ENCODE measurements at places on chromosomes 5 and 9.
A peak's percentile ranks its signal among the peaks of the same experiment; 100 is the strongest.

- no peak for DNase-seq
These were observed 70.2 kb downstream of the HTR4 start for GRCh38 chr5:148584103-148584502.

DNA sequence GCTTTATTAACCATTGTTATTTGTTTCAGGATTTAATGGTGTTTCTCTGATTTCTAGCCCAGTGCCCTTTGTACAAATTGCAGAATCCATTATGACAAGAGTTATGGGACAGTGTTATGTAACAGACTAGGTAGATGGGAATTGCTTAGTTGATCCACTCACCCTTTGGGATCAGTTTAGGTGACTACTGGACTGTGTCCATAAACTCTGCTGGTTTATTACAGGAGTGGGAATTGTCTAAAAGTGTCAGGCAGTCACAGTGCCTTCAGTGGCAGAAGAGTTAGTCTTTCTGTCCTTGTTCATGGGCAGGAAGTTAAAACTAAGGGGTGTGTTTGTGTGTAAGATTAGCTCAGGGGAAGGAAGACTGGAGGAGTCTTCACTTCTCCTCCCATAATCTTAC lies 29.3 kb downstream of the RCL1 start:
- DNase-seq = no peak

- peak; percentile 82 for DNase-seq
These were observed 21.7 kb upstream of the NANS start for GRCh38 chr9:98034593-98035546.

GRCh38 chr5:76524868-76525267 lies 98.3 kb downstream of the F2RL2 start:
- no peak for DNase-seq

DNA sequence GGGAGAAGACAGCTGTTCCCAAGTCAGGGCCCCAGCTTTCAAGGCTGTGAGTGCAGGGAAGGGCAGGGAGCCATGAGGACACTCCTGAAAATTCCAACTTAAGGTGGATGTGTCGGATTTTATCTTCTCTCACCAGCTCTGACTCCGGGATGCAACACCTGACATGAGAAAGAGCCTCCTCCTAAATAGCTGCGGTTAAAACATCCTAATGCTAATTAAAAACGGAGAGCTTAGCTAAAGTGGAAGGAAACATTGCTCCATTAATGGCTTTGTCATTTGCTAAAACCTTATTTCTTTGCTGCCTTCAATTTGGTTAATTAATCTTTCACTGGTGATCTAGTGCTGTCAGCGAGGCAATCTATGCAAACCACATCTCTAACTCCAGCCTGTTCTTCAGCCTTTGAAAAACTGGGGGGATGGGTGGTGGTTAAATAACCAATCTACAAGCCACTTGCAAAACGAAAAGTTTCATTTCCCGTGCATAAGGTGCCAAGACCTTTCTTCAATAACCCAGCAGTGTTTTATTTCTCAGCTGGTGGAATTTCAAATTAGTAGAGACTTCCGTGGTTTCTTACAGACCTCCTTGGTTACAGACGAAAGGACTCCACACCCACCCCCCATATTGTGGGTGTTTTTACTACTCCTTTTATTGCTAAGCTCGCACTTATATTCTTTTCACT lies 379.6 kb downstream of the MLLT3 start:
- no peak for DNase-seq

DNA sequence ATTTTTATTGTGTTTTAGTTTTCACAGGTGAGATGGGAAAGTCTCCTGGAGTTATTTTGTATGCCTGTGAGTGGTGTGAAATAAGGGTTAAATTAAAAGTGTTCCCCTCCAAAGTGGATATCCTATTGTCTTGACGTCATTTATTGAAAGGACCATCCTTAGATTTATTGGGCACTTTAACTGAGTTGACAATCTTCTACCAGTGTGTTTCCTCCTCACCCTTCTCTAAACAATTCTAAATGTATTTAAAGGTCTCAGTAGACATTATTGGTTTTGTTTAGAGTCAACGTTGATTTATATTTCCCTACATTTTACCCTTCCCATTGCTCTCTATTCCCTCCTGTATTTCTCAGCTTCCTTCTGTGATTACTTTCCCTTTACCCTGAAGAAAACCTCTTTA lies 40.8 kb downstream of the PRRC1 start:
- no peak for DNase-seq

GRCh38 chr9:98583417-98583816 lies 125.3 kb downstream of the GABBR2 start:
- DNase-seq = no peak

- DNase-seq = no peak
These were observed at the start of gene HAND1 for GRCh38 chr5:154478224-154478565. Gene HAND1 (minus strand): TSS chr5:154478227. CDS start chr5:154478008, 219 bp downstream.

DNA sequence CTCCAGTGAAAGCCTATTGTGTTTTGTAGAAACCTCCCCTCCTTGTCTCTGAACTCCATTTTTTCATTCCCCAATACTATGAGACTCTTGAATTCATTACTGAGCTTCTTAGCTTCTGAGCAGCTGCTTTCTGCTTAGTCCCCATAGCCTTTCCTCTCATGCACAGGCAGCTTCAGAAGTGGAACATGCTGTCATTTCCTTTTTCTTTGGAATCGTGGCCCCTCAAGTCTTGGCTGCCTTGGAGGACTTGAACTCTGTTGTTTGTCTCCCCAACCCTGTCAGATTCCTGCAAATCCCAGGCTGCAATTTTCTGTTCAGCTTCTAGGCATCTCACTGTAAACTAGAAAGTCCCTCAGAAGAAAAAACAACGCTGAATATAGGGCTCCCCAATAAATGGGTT lies 268.5 kb downstream of the ARRDC3 start:
- no peak for DNase-seq

DNA sequence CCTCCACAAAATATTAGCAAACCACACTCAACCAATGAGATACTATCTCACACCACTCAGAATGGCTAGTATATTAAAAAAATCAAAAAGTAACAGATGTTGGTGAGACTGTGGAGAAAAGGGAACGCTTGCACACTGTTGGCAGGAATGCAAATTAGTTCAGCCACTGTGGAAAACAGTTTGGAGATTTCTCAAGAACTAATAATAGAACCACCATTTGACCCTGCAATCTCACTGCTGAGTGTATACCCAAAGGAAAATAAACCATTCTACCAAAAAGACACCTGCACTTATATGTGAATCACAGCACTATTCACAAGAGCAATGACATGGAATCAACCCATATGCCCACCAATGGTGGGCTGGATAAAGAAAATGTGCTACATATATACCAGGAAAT lies 393.5 kb downstream of the PDE4D start:
- no peak for DNase-seq

DNA sequence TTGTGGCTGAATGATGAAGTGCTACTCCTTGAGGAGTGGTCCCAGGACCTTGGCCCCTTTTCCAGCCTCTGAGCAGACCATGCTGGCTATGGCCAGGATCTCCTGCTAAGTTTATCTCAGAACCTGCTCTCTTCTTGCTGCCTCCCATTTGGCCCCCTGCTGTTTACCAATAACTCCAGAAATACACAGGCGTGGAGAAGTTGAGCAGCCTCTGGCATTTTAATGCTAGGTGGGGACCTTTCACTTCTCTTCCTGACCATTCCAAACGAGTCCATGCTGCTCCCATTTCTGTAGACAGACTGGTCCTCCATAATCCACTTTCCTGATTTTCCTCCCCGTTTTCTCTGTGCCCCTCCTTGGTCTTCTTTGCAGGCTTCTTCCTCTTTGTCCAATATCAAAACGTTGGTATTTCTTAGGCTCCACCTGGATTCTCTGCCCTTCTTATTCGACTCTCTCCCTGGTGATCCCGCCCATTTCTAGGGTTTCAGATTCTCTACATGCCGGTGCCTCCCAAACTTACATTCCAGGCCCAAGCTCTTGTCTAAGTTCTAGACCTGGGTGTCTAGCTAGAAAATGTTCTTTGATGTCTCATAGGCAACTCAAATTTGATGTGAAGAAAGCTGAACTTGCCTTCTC lies 33.4 kb upstream of the TNFAIP8 start:
- no peak for DNase-seq

DNA sequence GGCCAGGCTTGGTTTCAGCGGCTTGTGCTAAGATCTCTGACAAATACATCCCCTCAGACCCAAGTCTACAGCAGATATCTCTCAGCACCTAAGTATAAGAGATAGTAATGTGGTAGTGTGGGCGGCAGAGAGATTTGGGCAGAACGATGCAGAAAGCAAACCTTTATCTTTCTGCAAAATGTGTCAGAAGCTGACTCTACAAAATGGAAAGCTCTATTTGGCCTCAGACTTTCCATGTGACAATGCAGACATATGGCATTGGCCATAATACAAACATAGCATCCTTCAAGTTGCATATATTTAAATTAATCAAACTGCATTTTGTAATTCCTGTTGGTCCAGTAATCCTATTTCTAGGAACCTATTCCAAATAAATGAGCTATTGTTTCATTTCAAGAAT lies 102.5 kb upstream of the RAI14 start:
- DNase-seq = no peak

- DNase-seq = no peak
These were observed 188.7 kb upstream of the ITGA1 start for GRCh38 chr5:52598968-52599367.

DNA sequence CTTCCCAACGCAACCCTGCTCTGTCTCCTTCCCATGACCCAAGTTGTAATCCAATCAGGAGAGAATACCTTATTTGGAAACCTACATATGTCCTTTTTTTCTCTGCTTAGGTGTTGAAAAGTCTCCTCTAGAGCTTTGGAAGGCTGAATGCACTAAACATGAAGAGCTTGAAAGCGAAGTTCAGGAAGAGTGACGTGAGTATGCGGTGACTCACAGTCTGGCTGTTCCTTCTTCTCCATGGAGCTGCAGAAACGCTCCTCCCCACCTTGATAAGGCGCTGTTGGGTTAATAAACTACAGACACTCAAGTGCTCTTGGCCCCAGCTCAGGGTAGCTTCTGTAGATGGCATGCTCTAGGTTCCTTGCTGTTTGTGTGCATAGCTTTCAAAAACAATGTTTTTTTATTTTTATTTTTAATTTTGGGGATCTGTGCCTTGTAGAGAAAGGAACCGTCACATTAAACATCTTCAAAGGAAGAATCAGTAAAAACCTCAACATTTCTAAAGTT lies 30.7 kb downstream of the RAI14 start:
- no peak for DNase-seq

DNA sequence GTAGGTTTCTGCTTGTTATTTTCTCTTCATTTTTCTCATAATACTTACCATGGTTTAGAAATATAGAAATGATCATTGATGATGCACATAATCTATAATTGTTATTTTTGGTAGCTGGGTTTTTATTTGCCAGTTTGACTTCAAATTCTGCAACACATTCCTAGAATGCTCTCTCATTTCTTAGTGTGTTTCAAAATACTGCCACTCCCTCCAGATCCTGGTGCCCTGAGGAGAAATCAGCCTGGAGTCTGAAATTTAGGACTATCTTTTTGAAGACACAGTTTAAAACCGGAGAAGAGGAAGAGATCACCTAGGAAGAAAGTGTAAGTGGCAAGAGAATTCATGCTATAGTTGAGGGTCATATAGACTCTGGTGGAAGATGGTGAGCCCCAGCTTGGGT lies 57.5 kb downstream of the TAF11L14 start:
- no peak for DNase-seq

GRCh38 chr9:21465859-21466518 lies 16.1 kb downstream of the IFNE start:
- DNase-seq = no peak

DNA sequence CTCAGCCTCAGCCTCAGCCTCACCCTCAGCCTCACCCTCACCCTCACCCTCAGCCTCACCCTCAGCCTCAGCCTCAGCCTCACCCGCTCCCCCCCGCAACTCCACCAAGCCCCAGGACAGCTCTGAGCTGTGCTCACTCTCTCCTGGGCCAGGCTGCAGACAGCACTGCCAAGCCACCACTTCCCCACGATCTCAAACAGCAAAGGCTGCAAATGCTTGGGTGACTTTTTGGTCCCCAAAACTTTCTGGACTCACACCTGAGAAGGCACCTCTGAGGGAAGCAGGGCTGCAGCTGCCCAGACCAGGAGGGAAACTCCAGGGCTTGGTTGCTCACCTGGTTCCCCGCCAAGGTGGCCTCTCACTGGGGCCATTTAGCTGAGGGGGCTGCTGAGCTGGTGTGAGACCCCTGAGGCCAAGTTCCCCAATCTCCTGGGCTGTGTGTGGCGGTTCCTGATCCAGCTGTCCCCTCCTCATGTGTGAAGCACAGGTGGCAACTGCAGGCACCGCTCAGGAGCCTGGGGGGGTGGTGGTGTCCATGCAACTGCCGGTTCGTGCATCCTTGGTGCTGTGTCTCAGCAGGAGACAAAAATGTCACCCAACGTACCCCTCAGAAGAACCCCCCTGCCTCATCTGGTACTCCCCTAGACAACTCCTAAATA lies 17.8 kb downstream of the MRPL36 start:
- DNase-seq = no peak

- no peak for DNase-seq
These were observed 297.4 kb upstream of the ZNF608 start for GRCh38 chr5:125043781-125044391.

- DNase-seq = no peak
These were observed 49.6 kb downstream of the KCNN2 start for GRCh38 chr5:114411380-114411931.

DNA sequence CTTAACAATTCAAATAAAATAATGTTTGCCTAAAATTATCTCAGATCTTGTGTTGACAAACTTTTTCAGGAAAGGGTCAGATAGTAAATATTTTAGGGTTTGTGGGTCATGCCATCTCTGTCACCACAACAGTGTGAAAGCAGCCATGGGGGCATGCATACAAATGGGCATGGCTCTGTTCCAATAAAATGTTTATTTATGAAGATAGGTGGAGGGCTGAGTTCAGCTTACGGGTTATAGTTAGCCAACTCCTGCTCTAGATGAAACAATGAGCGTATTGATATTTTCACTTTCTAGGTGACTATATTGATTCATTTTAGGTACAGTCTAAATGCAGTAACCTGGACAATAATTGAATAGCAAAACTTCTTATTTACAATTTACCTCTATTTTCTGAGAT lies 533.8 kb upstream of the CLINT1 start:
- no peak for DNase-seq

DNA sequence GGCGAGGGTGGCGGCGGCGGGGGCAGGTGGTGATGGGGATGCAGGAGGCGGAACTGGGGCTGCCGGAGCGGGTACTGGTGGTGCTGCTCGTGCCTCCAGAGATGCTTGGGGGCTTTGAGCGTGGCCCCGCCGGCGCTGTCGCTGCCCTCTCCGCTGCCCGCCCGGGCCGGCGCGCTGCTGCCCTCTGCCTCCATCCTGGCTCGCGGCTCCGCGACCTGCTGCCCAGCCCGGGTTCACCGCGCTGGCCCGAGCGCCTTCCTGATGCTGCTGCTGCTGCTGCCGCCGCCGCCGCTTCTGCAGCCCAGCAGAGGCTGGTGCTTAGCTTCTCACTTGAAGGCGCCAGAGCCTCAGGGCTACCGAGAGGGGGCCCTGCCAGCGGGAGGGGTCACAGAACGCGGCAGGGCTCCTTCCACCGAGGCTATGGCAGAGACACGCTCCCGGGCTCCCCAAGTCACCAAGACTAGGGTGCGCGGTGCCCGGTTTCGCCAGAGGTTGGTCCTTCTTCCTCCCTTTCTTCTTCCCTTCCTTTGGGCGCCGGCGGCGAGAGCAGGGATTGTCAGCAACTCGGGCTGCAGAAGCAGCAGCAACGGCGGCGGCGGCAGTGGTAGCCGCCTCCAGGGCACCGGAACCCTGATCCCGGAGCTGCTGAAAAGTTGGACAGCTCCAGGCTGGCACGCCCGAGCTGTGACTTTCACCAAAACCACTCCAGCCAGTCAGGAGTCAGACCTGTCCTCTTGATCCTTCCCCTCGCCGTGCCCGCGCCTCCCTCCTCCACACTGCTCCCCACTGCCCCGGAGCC lies at the start of gene PDE4D:
TSS of gene PDE4D (minus strand) at position 298 of the 799 bp plus-strand sequence.
- no peak for DNase-seq
